ENCODE measurements at places on chromosomes 4 and X.

DNA sequence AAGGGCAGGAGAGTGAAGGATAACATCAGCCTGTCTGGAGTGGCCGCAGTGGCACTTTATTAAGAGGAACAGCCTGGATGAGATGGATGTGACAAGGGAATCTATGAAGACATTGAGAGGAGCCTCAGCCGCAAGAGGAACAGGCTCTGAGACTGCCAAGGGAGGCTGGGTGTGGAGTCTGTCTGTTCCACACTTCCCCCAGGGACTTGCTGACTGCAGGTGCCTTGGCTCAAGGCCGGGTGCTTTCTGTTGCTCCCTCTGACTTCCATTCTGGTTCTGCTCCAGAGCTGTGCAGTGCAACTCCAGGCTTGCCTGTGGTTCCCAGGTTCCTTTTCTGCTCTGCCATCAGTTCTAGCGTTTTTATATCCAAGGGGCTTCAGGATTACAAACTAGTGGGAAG is 54.6 kb downstream of the FRMPD3 start:
- DNase-seq, result no peak

GRCh38 chr4:163171590-163171989 is 4.9 kb upstream of the NAF1 start:
- no peak for DNase-seq

GRCh38 chr4:95360906-95361695 is 187.7 kb downstream of the UNC5C start:
- DNase-seq, result no peak

DNA sequence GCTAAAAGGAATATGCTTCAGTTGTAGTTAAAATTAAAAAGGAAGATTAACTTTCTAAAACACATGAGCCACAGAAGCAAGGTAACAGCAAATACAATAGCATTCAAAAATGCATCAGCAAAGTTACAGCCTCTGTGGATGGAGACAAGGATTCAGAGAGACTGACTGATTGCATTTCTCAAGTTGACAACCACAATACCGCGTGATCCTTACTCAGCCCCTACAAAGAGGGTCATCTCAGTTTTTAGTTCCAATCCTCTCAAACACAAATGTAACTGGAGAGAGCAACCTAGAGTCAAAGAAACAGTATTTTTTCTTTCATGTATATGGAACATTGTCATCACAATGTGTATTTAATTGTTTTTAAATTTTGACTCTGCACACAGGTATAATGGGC is 14.2 kb upstream of the C1QTNF7 start:
- no peak for DNase-seq

- no peak for DNase-seq
Observed at GRCh38 chr4:76559236-76560071, 124.4 kb downstream of the SHROOM3 start.

- peak; percentile 24 for DNase-seq
Observed at GRCh38 chr4:20430259-20430941, 178.7 kb downstream of the SLIT2 start.

DNA sequence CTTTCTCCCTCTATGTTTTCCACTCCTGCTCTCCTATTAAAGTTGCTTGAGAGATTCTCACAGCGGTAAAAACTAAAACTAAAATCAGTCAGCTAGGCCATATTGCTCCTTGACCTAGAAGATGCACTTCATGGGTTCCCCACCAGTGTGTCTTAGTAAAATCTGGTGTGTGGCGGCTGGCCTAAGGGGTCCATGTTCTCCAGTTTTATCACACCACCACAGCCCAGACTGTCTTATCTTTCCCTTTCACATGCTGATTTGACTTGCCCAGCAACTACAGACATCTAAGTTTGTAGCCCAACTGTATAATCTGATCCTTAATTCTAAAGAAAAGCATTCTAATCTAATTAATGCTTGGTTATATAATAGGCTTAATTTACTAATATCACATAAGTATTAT is 68.0 kb downstream of the ATP8A1 start:
- DNase-seq, result no peak

DNA sequence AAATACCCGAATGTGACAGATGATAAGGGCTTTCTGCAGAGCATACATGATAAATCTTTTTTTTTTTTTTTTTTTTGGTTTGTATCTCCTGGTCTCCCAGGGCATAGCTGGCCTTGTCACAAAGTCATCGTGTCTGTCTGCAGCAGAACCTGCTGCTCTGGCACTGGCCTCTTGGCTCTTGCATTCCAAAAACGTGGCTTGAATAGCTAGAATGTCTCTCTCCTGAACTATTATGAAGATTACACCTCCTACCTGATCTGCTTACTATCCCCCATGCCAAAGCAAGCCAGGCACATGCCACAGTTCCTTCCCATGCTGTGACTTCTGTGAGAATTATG is 50.4 kb upstream of the SCRG1 start:
- no peak for DNase-seq

DNA sequence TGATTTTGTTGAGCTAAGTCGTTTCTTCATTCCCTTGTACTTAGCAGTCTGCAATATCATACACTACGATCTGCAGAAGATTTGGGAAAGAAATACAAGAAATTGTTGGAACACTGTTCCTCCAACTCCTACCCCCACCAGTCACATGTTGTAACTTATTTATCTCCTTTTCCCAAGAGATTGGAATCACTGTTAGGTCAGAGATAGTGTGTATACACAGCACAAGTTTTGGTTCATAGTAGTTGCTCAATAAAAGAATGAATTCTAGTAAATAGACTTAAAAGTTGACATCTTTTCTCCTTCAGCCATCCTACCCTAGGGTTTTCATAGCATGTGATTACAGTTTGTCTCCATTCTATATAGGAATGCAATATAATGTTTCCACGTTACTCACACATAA is 68.8 kb downstream of the ARFIP1 start:
- DNase-seq, result no peak

DNA sequence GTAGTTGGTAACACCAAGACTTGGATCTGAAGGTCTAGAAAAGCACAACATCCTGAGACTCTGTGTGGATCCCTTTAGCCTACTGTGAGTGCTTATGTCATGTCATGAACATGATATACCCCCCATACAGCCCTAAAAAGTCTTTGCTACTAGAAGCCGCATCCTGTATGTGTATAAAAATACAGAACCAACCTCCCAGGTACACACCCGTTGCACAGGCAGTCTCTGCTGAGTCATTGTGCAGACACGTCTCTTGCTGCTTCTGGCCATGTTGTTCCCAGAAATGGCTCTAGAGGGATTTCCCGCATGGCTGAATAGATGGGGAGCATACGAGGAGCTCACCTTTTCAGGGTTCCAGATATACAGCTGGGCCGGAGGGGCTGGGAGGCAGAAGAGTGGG is 93.3 kb downstream of the MAMLD1 start:
- no peak for DNase-seq
